Suppressor macrophage treated with lipopolysaccharide for 1 hour (primary cell): ENCODE measurements at places on chromosomes 5 and 9.

DNA sequence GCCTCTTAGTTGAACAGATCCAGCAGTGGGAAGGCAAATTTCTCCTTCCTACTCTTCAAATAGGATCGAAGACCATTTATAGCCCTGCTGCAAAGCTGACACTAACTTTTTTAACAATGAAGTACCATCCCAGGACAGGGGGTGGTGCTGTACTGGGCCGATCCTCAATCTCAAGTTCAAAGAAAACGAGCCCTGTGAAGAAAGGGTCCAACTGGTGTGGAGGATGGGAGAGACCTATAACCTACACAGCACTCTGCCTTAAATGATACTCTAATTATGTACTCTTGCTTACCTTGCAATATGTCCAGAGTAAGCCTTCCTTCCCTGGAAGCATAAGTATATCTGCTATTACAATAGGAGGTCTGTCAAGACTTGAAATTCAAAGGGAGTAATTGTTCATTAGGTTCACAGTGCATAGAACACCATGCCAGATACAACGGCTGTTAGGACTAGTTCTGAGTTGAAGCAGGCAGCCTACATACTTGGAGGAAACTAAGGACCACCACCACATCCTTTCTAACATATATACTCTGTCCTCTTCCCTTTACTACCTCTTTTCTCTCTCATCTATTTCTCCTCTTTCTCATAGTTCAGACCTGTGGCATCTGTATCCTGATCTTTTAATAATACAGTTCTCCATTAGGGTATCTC, 6.2 kb downstream of the ETF1 start:
- peak; percentile 20 for DNase-seq

DNA sequence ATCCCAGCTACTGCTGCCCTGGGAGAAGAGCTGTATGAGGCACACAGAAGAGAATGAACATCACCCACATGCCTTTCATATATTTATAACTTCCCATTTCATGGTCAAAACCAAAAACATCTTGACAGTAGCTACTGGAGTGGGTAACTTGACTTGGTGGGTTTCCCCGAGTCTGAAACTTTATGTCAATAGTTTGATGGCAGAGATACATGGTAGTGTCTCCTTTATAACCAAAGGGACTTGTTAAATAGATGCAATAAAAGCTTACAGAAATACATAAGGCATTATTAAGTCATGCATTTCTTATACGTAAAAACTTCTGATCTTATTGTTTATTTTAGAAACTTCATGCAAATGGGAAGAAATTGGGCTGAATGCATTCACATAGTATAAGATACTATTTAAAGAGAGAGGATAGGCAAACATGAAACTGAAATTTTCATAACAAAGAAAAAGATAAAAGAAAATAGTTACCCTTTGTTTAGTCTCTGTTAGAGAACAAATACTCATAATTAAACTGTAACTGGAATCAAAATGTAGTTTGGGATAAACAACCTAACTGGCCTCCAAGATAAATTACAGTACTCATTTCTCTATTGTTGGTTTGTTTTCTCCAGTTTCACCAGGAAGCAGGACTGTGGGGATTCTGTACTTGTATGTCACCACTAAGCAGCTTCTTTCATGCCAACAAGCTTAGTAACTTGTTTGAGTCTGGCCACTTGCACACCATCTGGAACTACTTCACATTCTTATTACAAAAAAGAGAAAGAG, 459.3 kb upstream of the MEF2C start:
- no peak for DNase-seq

- peak; percentile 72 for DNase-seq
Observed at GRCh38 chr5:87053146-87053545, 214.5 kb upstream of the RASA1 start.

DNA sequence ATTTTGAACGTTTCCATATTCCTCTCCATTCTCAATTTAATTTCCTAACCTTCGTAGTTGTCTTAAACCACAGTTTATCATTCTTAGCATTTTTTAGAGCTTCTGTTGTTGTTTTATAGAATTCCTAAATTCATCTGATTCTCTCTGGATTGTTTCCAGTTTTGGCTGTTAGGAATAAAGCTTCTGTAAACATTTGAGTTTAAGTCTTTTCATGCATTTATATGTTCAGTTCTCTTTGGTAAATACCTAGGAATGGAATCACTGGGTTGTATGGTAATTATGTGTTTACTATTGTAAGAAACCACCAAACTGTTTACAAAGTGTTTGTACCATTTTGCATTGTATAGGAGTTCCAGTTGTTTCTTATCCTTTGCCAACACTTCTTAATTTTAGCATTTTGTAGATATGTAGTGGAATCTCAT, 29.7 kb downstream of the GPR21 start:
- DNase-seq: no peak

GRCh38 chr5:79091064-79091463, 20.5 kb upstream of the BHMT start:
- no peak for DNase-seq

GRCh38 chr9:114035221-114035844, 42.8 kb downstream of the AMBP start:
- no peak for DNase-seq

- DNase-seq: no peak
Observed at GRCh38 chr5:11894992-11895391, 9.3 kb downstream of the CTNND2 start.

- no peak for DNase-seq
Observed at GRCh38 chr9:14902561-14902960, 7.7 kb downstream of the FREM1 start.

DNA sequence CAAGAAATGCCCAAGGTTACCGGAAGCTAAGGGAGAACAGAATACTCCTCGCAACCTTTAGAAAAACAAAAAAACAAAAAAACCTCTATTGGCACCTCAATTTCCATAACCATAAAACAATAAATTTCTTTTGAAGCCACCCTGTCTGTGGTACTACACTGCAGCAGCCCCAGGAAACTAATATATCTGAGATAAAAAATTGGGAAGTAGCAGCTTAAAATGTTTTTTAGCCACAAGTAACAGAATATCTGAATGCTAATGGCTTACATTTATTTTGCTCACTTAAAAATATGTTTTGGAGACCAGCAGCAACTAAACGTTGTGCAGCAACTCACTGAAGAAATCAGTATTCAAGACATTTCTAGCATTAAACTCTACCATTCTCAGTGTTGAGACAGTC, 969.6 kb downstream of the DNAH5 start:
- no peak for DNase-seq

- DNase-seq: no peak
Observed at GRCh38 chr5:153489611-153490010, 859 bp upstream of the GRIA1 start.

DNA sequence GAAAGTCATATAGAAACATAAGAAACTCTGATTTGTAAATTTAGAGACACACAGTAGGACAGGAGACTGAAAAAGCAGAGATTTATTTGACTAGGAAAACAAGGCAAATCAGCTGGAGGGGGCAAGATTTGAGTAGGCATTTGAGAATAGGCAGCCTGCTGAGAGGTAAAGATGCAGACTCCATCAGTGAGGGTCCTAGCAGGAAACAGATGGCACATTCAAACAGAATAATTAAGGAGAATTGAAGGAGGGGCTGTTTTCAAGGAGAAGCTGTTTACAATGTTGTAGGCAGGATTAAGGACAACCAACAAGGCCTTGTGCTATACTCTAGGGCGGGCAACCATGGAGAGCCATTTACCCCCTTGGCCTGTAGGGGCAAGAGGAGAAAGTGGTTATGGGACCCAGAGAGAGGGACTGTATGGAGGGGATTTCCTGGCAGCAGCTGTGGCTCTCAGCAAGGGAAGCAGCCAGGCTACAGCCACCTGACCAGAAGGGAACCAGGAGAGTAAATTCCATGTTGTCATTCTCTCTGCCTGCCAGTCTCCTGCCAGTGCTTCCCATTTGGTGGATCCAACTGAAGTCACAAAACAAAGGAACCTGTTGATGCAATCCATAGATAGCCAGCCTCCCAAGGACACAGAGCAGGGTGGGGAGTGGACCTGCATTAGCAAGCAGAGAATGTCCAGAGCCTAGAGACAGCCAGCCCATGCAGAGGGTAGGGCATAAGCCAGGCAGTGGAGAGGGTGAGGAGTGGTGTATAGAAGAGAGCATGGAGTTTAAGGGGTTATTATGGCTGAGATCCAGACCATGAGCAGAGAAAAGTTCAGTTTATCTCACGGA, 38.2 kb downstream of the PAPPA start:
- no peak for DNase-seq

DNA sequence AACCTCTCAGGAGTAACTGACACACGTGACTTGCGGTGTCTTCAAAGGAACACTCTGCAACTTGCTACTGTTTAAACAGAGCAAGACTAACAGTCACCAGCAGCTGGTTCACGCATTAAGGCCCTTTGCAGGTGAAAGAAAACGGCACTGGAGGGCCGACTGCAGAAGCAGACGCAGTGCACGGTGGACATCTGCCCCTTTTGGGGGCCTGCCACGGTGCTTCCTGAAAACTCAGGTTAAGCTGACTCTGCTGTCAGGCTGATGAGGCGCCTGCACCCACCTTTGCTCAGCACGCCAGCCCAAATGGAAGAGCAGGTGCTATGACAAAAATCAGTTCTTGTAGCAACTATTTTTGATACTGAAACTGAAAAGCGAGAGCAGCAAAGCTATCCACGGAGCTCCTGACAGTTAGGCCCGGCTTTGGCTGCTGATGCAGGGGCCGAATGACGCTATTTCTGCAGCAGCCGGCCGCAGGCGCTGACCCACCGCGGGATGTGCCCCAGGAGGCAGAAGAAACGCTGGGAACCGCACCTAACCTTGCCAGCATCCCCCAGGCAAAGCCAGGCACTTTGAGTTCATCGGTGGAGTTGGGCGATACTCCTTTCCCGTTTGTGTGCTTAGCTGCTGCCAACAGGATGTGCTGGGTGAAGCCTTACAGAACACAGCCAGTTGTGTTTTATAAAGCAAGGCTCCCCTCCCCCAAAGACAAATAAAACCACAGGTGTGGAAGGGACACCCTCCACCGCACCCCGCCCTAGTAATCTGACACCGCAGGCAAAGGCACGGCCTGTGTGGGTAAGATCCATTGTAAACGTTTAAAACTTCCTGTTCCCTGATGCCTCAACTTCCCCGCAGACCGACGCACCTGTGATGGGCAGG, 21.1 kb upstream of the TERT start:
- DNase-seq: no peak

DNA sequence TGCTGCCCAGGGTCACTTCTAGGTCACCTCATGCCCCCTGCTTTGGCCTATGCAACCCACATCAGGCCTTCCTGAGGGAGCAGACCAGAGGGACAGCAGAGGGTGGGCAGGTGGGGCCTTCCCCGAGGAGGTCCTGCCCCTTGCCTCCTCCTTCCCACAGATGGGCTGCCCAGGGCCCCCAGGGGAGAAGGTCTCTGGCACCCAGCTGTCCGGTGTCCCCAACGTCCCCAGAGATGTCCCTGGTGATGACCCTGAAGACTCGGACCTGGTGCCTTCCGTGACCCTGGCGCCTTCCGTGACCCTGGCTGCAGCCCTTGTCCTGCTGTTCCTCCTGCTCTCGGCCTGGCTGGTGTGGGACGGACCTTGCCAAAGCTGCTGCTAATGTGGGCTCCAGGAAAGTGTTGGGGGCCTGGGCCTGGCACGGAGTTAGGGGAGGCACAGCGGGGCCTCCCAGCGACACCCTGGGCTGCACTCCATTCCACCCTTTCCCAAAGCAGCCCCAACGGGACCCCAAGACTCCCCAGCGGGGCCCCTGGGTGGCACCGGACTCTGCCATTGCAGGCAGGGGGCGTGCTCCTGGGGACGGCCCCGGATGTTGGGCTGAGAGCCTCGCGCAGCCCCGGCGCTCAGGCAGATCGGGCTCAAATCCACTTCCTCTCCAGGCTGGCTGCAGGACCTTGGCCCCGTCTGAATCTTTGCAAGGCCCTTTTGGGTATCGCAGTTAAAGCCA, 6.8 kb upstream of the SLC2A6 start:
- DNase-seq: peak; percentile 58

- DNase-seq: no peak
Observed at GRCh38 chr5:180600554-180601041, 9.3 kb upstream of the SCGB3A1 start.

DNA sequence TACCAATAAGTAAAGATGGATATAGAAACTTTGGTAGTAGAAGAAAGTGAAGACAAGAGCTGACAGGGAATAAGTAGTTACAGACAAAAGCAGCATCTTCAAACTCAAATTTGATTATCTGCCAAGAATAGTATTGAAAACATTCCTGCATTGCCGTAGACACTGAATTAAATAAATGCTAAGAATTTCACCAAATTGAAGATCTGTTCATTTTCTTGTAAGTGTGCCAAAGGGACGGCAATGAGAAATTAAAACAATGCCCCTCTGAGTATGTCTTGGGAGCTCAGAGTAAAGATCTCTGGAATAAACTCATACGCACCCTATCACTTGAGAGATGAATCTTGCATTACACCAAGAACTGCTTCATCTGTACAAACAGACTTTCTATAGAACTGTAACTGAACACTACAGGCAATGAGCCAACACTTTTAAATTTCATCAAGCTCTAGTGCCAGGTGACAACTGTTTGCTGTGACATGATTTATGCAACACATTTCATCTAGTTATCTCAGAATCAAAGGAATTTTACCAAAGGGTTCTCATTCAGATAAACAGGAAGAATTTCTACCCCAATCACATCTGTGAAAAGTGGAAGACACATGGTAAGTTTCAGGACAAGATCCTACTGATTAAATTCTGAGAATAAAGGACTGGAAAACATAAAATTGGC, 66.9 kb downstream of the RFX3 start:
- DNase-seq: no peak

DNA sequence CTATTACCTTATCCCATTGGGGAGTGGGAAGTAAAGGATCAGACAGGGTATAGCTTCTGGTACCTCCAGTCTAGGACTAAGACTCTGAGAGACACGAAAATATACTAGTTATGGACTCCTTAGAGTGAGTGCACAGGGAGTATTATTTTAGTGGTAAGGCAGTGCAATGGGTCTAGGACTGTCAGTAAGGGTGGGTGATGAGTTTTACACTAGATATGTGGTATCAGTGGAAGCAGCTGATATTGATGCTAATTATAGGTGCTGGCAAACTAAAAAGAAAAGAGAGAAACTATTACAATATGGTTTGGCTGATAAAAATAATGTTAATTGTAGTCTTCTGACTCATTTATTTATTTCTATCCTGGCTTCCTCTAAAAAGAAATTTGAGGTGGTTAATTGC, 118.6 kb downstream of the UNC13B start:
- DNase-seq: no peak
